ENCODE measurements at places on chromosomes 1 and 21.

- DNase-seq: no peak
These were observed 31.6 kb downstream of the FAAH start for GRCh38 chr1:46425726-46426125.

- DNase-seq: no peak
These were observed 116.1 kb downstream of the SPATA17 start for GRCh38 chr1:217747156-217747769.

DNA sequence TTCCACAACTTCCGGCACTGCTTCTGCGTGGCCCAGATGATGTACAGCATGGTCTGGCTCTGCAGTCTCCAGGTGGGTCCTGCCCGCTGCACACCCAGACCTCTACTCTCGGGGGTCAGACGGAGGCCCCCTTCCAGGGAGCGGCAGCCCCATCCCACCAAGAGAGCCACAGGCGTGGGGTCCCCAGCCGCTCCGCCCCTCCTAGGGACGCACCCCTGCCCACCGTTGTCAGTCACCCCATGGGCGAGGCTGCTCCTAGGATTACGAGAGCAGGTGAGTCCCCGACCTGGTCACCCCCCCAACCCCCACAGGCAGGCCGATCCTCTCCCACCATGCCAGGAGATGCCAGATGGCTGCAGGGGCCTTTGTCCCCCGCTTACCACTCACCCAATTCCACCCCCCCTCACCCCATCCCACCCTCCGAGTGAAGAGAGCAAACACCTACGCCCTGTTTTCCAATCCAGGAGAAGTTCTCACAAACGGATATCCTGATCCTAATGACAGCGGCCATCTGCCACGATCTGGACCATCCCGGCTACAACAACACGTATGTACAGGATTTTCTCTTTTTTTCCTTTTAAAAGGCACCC is 107.0 kb downstream of the PDE9A start:
- DNase-seq: no peak

GRCh38 chr1:145545055-145545454 is 62.7 kb upstream of the GPR89A start:
- DNase-seq: no peak

DNA sequence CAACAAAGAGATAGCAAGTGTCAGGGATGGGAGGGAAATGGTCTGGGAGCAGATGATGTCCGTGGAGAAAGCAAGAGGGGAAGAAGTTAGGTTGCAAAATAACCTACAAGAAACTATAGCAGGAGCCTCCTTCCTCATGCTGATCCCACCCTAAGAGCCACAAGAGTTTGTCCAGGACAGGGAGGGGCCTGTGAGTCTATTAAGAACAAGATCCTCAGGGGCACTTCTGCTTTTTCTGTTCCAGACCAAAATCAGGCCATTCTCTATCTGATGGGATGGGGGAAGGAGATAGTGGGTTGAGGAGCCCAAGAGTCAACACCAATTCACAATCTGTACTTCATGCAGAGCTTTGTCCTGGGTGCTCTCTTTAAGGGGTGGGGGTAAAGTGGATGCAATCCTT is 7.7 kb upstream of the ATP1A4 start:
- no peak for DNase-seq

GRCh38 chr1:52477876-52478275 is 73.5 kb downstream of the PRPF38A start:
- DNase-seq: no peak

DNA sequence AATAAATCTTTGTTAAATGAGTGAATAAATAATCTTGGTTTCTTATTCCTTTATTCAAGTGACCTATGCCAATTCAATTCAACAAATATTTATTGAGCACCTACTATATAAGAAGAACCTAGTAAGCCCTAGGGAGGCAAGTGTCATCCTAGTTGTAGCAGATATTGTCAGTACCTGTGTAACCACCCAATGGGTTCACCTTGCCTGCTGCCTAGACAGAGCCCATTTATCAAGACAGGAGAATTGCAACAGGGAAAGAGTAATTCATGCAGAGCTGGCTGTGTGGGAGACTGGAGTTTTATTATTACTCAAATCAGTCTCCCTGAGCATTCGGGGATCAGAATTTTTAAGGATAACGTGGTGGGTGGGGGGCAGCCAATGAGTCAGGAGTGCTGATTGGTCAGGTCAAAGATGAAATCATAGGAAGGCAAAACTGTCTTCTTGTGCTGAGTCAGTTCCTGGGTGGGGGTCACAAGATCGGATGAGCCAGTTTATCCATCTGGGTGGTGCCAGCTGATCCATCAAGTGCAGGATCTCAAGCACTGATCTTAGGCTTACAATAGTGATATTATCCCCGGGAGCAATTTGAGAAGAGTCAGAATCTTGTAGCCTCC is 53.8 kb upstream of the KCNA3 start:
- no peak for DNase-seq

- no peak for DNase-seq
These were observed 66.9 kb downstream of the ST6GALNAC5 start for GRCh38 chr1:76933847-76934815.

DNA sequence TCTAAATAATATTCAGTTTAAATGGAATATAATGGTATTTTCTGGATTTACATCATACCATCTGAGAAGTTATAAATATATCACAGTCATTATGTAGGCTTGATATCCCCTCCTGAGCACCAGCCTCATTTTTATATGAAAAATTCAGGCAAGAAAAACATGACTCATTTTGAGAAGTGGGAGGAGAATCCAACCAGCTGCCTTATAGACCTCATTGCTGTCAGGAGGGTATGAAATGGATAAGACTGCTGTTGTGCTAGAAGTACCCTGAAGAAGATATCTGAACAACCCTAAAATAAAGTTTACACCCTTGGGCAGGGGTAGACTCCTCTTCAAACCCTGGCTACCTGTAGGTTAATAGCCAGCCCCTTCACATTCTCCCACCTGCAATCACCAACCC is 8.8 kb downstream of the GIPC2 start:
- no peak for DNase-seq

DNA sequence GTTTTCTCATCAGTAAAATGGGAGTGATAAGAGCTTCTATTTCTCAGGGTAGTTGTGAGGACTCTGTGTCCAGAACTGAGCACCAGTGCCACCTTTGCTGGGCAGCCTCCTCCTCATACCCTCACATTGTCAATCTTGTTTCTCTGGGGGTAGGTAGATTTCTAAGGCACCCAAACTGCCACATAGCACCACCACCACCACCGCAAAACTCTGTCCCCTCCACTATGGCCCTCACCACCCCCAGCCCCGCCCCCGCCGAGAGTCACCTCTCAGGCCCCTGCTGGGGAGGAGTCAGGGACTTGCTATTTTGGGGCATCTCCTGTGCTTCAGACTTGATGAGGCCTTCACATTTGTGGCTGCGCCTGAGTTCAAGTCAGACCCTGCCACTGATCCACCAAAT is 549.2 kb downstream of the PTPRU start:
- DNase-seq: no peak

GRCh38 chr21:33643658-33644311 is 1.5 kb downstream of the ITSN1 start:
- no peak for DNase-seq

GRCh38 chr1:25758466-25759070 is 41.4 kb upstream of the SELENON start:
- no peak for DNase-seq

- DNase-seq: no peak
These were observed 1.6 kb downstream of the NRIP1 start for GRCh38 chr21:15063081-15063813.

DNA sequence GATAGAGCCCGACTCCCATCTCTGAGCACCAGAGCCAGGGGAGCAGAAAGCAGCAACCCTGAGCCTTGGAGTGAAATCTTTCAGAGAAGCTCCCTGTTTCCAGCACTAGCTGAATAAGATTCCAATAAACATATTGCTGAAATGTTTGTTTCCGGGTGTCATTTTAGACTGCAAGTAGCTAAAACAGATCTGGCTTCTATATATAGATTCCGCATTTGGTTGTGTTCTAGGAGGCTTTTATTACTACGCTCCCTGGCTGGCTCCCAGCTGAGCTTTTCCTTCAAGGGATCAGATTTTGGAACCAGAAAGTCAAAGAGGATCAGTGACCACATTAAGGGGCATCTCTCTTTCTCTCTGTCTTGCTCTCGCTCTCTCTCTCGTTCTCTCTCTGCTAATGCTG is 88.2 kb downstream of the PAPPA2 start:
- no peak for DNase-seq

GRCh38 chr1:154657556-154657955 is 49.6 kb upstream of the ADAR start:
- no peak for DNase-seq

- DNase-seq: no peak
These were observed 244.0 kb upstream of the DMRTA2 start for GRCh38 chr1:50667272-50667671.

DNA sequence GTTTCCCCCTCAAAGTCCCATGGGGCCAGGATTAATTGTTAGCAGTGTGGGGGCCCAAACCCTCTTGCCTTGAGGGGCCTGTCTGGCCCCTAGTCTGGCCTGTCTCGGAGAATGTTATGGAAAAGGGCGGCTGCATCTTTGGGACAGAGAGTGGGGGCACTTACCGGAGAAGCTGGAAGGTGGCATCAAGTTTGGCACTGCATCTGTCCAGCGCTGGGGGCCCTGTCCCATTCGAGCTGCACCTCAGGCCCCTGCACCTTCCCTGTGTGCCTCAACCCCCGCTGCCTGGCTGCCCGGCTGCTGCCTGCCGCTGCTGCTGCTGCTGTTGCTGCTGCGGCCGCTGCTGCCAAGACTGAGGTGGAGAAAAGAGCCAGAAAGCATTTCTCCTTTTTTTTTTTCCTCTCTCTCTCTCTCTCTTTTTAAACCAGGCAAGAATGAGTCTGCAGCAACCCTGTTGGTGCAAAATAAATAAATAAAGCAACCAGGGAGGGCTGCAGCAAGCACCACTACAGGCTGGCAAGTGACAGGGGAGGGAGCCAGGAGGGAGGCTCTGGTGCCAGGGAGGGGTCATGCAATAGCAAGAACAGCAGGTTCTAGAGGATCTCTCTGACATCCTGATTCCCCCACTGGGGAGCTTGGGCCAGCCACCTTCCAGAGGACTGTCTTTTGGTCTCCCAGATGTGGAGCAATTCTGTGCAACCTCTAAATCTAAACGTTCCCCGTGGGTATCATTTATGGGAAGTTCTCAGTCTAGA is at the start of gene LINGO4:
Gene LINGO4 (minus strand): TSS at position 354 of the 755 bp plus-strand sequence. CDS start 2,715 bp downstream, outside the sequence.
- no peak for DNase-seq

GRCh38 chr1:156523801-156524480 is 23.4 kb upstream of the MEF2D start:
- DNase-seq: no peak

All from stimulated activated CD4-positive, alpha-beta T cell treated with anti-CD3 and anti-CD28 coated beads, TNF-alpha, amount 100 ng/mL, for 48 hours (primary cell).